ENCODE measurements at places on chromosomes 6 and 20. TPM values are rescaled to one million over a fixed set of nuclear protein-coding genes. Genes with fewer than 3 reads are reported as not detected.

GRCh38 chr6:98992535-98992934 is 44.8 kb upstream of the FBXL4 start:
- DNase-seq = no peak

- DNase-seq = no peak
Observed at GRCh38 chr20:57747861-57748481, 38.2 kb upstream of the PMEPA1 start.

GRCh38 chr6:103079867-103080266 is 1686.4 kb downstream of the GRIK2 start:
- no peak for DNase-seq

- no peak for DNase-seq
Observed at GRCh38 chr6:4638641-4639040, 137.6 kb upstream of the CDYL start.

The KLHDC3 gene
- 62.4 TPM for total RNA-seq

DNA sequence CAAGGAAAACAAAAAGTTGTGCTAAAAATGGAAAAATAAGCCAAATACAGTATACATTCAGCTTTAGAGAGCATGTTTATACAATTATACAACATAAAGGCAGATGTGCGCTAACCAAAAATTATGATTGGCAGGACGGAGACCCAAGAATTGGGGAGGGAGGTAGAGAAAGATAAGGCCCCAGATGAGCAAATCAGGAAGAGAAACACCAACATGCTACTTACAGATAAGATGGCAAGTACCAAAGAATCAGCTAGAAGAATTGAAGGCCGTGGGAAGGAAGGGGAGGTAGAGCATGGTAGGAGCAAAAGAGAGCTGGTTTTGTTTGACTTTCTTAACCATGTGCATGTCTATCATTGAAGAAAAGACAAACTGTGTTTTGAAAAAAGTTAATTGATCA is 45.4 kb downstream of the PRND start:
- no peak for DNase-seq

DNA sequence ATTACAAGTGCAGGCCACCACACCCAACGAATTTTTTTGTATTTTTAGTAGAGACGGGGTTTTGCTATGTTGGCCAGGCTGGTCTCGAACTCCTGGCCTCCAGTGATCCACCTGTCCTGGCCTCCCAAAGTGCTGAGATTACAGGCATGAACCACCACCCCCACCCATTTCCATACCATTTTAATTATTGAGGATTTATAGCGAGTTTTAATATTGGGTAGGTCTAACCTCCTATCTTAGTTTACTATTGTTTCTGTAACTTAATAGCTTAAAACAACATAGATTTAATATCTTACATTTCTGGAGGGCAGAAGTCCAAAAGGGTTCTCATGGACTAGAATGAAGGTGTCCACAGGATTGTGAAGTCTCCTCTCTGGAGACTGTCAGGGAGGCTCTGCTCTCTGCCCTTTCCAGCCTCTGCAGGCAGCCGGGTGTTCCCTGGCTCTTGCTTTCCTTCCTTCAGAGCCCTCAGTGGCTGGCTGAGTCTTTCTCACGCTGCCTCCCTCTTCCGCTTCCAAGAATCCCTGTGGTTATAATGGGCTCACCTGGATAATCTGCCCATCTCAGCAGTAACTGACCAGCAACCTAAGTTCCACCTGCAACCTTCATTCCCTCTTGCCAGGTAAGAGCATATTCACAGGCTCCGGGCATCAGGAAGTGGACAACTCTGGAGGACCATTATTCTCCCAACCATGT is 18.6 kb upstream of the BCAS4 start:
- DNase-seq = no peak

DNA sequence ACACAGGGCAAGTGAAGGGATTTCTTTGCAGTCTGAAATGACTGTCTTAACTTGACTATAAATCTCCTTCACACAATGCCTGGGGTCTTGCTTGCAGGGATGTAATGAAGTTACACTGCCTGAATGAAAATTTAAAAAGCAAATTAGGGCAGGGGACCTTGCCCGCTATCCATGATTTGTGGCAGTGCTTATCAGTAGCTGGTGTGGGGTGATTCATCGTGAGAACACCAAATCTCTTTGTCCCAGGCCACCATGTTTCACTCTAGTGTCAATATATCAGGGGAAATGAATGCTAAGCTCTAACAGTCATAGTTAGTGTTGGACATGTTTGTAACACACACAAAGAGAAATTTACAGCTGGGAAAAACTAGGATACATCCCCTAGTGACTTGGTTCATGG is 713.7 kb upstream of the EPHA7 start:
- DNase-seq = no peak

DNA sequence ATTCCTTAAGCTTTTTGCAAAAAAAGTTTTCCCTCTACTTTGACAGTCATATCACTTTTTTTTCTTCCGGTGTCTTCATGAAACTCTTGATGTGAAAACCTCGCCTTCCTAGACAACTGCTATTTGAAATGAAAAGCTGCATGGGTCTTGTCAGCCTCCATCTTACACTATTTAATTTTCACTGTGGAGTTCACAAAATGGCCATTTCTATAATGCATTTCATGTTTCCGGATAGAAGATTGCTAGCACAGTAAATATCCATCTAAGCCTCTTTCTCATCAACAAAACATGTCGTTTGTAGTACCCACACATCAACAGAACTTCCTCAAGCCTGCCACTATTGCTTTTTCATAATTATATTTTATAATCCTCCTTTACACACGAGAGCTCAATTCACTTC is 204.9 kb upstream of the ID4 start:
- no peak for DNase-seq

GRCh38 chr6:72950114-72950860 is 275.0 kb downstream of the KHDC1L start:
- DNase-seq = no peak

- DNase-seq = no peak
Observed at GRCh38 chr6:53857318-53858094, 62.7 kb downstream of the LRRC1 start.

GRCh38 chr6:48744948-48745347 is 634.0 kb upstream of the PTCHD4 start:
- no peak for DNase-seq

The PPIL1 gene
- total RNA-seq = 23.6 TPM

GRCh38 chr6:28433119-28433518 is 10.2 kb downstream of the ZSCAN23 start:
- no peak for DNase-seq

- no peak for DNase-seq
Observed at GRCh38 chr6:45584127-45584526, 206.4 kb upstream of the SUPT3H start.

The CD109 gene
- 4.5 TPM for total RNA-seq

GRCh38 chr6:129996387-129996786 is 22.0 kb upstream of the L3MBTL3 start:
- no peak for DNase-seq

DNA sequence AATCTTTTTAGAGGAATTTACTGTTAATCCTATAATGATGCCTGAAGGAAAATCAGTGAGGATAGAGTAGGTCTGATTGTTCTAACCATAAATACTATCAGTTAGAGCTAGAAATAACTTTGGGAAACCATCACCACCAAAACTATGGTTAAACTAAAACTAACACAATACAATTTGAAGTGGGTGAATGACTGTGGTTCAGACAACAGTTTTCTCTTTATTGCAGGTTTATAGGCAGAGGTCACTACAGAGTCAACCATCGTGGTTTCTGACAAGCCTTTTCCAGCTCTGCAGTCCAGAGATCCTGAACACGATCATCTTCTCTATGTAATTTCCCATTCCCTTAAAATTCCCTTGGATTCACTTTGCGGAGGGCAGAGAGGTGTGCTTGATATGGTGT is 134.3 kb downstream of the IBTK start:
- DNase-seq = no peak

DNA sequence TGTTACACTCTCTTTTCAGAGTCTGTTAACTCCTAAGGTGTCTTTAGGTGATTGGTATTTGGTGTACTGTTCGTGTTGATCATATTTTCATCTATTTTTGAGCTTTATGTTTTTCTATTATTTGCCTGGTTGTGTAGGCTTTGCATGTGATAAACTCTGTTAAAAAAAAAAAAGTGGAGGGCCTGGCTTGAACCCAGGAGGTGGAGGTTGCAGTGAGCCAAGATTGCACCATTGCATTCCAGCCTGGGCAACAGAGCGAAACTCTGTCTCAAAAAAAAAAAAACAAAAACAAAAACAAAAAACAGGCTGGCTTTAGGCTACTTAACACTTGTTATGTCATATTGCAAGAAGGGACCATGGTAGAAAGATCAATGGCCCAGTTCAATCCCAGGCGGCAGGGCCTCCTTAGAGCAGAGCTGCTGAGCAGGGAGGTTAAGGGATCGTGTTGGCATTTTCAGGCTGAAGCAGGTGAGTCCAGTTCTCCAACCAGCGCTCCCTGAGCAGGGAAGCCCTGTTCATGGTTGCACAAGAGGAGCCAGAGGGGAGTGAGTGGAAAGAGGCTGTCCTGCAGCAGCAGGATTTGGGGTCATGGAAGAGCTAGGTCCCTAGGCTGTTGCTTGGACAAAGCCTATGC is 8.5 kb downstream of the PYGB start:
- peak; percentile 14 for DNase-seq

DNA sequence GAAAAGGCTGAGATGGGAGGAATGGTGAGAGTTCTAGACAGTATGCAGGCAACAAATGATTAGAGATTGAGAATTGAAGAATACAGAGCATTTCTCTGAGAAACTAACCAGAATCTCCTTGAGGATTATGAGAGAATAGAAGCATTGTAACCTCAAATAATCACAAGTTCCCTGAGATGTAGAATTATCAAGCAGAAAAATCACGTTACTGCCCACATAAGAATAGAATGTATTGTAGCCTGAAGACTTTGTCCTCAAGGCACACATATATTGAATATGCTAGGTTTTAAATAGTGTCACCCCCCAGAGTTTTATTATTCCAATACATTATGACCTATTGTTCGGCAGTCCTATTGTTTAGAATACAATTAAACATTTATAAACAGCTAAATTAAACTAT is 57.2 kb downstream of the CNKSR3 start:
- no peak for DNase-seq

The CENPW gene
- 77.9 TPM for total RNA-seq

The C20orf204 gene
- total RNA-seq = 3.3 TPM

The FBXO9 gene
- 49.7 TPM for total RNA-seq

DNA sequence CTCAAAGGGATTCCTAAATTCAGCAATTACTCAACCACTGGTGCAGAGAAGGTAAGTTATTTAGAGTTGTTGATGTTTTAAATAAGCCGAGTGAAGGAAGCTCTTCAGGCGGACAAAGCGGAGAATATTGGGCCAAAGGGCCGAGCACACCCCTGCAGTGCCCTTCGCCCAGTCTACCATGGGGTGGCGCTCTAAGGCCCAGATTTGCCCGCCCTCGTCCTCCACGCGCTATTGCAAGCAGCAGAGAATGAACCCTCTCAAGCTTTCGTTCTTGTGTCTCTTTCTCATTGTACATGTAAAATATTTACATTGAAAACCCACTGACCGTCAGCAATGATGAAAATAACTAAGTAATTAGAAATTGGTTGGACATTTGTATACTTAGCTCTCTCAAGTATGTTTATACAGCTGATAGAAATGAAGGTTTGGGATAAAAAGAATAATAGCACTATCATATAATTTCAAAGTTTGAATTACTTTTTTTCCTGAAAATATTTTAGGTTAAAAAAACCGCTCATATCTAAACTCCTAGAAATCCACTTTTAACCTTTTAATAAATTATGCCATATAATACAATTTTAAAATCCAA is 195.0 kb upstream of the CEP162 start:
- DNase-seq = peak; percentile 20

DNA sequence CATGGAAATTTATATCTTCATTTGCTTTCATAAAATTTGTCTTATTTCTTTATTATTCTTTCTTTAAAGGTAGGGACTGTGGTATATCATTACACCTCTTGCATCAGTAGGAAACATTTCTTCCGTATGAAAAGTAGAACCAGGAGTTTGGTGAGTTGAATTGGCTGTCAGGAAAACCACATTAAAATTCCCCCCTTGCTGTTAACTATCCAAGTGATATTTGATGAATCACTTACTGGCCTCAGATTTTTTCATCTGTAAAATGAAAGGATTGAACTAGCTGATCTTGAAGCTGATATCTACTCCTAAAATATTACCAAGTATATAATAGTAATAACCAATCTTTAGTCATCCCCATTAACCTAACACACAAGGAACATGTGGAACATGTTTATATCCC is 460.9 kb downstream of the GJA1 start:
- DNase-seq = no peak

- peak; percentile 89 for DNase-seq
Observed at GRCh38 chr6:157981395-157982101, at the start of gene SYNJ2. Gene SYNJ2 (plus strand): TSS chr6:157981863. CDS start chr6:157981962, 99 bp downstream.

The MRPL14 gene
- total RNA-seq = 77.7 TPM

- no peak for DNase-seq
Observed at GRCh38 chr6:33112148-33112547, 36.4 kb downstream of the HLA-DPB1 start.

DNA sequence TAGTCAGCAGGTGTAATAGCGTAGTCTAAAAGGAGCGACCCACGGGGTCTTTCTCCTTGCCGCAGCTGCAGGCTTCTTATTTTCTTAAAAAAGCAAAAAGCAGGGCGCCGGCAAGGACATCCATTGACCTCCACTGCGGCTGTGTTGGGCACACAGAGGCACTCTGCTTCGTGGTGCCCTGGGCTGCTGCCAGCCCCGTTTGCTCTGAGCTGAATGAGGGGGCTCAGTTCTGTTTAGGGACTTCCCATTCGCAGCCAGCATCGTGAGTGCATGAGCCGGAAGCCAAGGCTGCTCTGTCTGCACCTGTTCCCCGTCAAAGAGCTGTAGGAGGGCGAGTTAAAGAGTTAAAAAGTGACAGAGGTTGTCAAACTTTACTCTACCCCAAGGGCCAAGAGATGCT is 1.7 kb upstream of the SLC22A2 start:
- DNase-seq = no peak

The EDN1 gene
- 9.5 TPM for total RNA-seq

- DNase-seq = no peak
Observed at GRCh38 chr6:142881290-142881689, 63.7 kb downstream of the HIVEP2 start.

- no peak for DNase-seq
Observed at GRCh38 chr6:125678601-125679000, 70.8 kb upstream of the HEY2 start.
